ENCODE measurements at places on chromosomes 16 and 17.

DNA sequence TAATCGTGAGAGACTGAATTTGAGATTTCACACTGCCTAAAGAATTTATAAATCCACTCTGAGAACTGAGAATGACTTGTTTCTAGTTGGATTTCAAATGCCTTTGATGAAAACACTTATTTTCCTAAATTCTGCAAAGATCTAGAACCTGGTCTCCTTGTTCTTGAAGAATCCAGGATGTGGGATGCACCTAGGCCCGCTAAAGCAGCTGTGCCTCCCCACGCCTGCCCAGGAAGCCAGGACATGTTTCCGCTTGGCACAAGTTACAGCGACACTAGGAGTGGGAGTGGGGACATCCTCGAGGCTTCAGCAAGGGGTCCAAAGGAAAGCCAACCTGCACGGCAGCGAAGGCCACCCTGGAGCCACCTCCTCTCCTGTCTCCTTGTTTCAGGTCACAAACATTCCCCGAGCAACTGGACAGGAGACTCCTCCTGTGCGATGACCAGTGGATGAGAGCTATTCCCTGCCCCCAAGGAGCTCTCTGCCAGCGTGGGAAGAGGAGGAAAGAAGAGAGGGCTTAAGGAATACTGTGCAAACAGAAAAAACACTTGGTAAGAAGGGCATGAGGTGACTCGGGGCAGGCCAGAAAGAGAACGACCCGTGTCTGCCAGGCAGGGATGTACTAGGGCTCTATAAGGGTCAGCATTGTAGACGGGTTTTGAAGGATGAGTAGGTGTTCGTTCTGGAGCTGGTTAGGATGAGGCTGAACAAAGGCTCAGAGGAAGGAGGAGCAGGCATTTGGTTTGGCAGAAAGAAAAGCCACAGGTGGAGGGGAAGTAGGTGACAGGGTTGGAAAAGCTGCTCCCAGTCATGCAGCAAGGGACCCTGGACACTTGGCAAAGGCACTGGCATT is 11.1 kb downstream of the VAC14 start:
- no peak for DNase-seq

DNA sequence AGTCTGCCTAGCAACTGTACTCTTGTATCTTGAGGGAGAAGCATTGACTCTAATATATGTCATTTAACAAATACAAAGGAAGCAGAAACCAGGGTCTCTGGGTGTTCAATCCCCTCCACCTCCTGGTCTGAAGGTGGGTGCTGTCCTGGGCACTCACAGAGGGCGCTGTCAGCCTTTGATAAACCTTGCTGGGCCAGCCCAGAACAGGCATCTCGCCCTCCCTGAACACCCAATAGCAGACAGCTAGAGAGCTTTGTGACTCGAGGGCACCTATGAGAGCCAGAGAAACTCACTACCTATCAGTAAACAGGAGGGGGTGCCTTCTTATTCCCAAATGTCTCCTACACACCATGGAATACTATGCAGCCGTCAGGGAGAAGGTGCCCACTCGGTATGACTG is 6.4 kb upstream of the PIPOX start:
- DNase-seq, result no peak

GRCh38 chr17:28916302-28916934 is 13.5 kb upstream of the DHRS13 start:
- DNase-seq, result peak; percentile 18

DNA sequence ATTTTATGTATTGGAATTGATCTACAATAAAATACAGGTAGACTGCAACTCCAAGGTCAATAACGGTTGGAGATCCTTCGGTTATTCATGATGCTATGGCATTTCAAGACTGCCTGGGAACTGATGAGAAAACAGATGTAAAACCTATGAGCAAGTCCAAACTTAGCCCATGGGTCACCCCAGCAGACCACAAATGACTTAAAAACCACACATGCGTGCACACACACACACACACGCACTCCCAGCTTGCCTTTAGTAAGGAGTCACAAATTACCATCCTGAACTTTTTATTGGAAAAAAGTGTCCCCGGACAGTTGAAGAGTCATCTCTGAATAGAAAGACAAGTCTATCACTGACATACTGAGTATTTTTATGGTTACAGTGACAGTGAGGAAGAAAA is 26.7 kb downstream of the TRIM25 start:
- DNase-seq, result no peak

DNA sequence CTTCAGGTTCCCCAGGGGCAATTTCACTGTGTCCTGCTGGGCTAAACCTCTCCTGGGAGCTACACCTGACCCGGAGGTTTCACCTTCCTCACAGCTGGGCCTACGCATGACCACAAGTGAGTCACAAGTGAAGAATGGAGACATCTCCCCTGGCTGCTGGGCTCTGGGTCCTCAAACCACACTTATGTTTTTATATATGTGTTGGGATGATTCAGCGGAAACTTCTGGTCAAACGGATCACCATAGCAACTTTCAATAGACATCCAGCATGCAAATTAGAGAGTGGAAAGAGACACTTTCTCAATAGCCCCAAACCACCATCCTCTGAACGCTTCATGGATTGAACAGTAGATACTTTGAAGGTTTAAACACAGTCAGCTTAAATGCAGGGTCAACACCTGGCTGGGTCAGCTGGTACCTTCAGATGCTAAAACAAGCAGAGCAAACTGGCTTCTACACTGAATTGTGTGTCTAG is 28.0 kb upstream of the MAF start:
- no peak for DNase-seq

DNA sequence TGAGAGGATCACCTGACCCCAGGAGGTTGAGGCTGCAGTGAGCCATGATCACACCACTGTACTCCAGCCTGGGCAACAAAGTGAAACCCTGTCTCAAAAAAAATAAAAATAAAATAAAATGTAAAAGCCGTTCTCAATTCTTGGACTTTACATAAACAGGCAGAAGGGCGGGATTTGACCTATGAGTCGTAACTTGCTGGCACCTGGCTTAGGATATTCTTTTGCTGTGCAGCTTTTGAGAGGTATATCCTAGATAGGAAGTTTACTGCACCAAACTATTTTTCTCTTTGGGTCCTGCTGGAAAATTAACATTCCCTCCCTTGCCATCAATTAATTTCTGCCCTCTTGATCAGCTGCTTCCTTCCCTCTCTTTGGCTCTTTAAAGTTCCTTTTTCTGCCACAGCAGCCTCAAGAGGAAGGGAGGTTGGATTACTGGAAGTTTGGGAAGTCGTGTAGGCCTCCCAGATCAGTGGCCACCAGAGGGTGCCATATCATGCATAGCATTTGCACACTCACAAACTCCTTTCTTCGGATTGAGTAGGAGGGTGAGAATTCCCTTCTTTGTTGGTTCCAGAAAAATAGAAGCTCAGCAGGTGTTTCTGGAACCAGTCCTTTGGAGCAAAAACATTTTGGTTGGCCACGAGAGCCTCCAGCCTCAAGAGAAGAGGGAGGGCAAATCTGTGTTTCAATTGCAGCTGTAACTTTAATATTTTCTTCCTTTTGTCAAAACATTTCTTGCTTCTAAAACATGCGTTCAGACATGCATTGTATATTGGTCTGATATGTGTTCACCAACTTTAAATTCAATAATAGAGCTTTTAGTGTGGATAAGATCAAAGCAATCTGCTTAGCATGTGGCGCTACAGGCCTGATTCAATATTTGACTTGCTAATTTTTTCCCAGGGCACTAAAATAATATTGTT is 147.3 kb downstream of the CCDC182 start:
- DNase-seq, result peak; percentile 81

Data from NCI-H1694 (cell line).